Activated CD4-positive, alpha-beta T cell treated with anti-CD3 and anti-CD28 coated beads, Interleukin-2, amount 10 ng/mL, durations not matched to agents 7 days and 5 days (primary cell): ENCODE measurements at places on chromosomes 12 and 14. TPM values are rescaled to one million over a fixed set of nuclear protein-coding genes. Genes with fewer than 3 reads are reported as not detected.

FLVCR2 gene
- 6.2 TPM for total RNA-seq

- no peak for DNase-seq
These were observed at the start of gene GALNT9 for GRCh38 chr12:132329036-132329719. Gene GALNT9 (minus strand): TSS chr12:132329589. CDS start chr12:132329203, 386 bp downstream.

GRCh38 chr14:33081259-33081658 is 142.6 kb downstream of the NPAS3 start:
- no peak for DNase-seq

GRCh38 chr14:85728476-85729065 is 198.6 kb downstream of the FLRT2 start:
- no peak for DNase-seq
